ENCODE measurements at places on chromosomes 1 and 21.

- no peak for DNase-seq
Observed at GRCh38 chr1:35426097-35426586, 131.1 kb downstream of the KIAA0319L start.

DNA sequence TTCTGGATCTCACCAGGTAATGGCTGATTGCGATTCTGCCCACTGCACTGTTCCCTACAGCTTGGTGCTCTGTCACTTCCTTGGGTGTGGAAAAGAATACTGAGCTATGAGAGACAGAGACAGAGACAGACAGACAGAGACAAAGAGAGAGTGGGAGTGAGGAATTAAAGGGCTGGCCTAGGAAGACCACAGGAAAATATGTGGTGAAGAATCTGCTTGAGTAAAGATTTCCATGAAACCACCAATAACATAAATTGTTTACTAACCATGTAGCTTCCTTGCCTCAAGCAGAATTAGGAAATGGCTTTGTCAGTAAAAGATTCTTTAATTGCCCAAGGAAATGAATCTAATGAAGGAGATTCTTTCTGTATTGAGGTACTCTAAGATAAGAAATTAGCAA is 54.4 kb downstream of the MPZL1 start:
- DNase-seq, result no peak

DNA sequence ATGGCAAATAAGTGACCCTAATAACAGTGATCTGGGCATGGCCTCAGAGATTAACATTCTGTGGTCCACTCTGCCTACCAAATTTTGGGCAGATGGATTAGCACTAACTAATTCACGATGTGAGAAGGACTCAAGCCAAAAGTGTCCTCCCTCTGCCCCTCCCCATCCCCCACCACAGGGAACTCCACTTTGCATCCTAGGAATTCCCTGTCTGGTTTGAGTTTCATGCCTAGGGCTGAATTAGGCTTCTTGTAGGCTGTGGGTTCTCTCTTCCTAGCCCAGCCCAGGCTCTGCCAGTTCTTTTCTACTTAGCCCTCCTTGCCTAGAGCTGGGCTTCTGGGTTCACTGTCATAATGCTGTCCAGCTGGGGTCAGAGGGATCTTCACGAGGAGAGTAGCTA is 64.1 kb downstream of the ATP2B4 start:
- no peak for DNase-seq

DNA sequence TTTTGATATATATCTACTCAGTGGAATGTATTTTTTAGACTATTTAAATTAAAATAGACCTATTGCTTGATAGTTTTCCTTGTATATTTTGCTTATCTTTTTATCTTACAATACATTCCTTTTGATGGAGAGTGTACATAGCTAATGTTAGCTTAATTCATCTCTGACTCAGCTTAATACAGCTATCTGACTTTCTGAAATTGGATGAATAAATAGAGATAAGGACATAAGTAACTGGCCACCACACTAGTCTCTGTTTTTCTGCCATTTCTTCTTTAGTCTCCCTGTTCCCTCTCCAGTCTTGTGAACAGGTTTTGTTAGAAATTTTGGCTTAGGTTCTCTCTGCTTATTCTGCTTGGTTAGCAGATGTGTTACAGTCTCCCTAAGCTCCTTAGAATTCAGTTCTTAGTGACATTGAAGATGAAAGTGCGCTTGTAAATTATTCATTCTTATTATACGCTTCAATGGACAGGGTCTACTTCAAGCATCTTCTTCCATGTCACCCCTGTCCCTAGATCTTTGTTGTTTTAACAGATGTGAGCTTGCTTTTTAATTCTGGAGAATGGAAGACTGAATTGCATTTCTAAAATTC is 59.6 kb downstream of the XPR1 start:
- DNase-seq, result no peak

DNA sequence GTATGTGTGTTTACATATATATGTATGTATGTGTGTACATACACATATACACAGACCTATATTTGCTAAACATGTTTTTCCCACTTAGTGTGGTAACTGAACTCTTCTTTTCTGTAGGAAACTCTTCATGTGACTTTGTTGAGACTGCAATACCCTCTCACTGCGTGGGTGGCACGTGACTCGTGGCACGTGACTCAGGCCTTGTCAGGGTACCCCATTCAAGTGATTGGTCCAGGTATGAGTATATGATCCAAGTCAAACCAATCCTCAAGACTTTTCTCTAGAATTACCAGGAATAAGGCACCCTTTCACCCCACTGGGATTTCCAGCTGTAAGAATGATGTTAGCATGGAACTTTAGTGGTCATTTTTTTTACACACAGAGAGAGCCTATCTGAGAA is 149.2 kb upstream of the KCNK2 start:
- DNase-seq, result no peak

DNA sequence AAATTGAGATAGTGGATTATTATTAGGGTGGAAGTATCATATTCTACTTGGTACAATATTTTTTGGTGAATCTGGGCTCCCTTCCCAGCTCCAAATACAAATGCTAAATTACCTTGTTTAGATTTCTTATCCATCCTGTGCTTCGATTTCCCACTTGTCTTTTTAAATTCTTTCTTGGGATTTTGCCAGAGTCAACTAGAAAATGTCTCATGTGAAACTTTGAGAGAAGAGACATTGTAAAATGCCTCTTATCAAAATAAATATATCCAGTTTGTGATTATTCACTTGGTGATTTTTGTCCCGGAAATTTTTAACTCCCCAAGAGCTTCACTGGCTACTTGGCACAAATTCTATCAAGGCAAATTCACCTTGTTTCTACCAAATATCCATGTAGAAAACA is 202.0 kb downstream of the FMN2 start:
- DNase-seq, result no peak

DNA sequence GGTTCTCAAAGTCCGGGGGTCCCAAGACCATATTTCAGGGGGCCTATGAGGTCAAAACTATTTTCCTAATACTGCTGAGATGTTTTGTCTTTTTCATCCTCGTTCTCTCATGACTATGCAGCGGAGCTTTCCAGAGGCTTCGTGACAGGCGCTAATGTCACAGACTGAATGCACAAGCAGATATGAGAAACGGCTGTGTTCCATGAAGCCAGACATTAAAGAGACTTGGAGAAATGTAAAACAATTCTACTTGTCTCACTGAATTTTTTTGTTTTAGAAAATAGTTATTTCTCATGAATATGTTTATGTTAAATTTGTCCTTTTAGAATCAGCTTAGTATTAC is 10.3 kb downstream of the PIGP start:
- DNase-seq, result no peak

GRCh38 chr1:97461782-97462181 is 459.1 kb downstream of the DPYD start:
- no peak for DNase-seq

- DNase-seq, result no peak
Observed at GRCh38 chr1:19257178-19257914, 5.7 kb downstream of the MRTO4 start.

DNA sequence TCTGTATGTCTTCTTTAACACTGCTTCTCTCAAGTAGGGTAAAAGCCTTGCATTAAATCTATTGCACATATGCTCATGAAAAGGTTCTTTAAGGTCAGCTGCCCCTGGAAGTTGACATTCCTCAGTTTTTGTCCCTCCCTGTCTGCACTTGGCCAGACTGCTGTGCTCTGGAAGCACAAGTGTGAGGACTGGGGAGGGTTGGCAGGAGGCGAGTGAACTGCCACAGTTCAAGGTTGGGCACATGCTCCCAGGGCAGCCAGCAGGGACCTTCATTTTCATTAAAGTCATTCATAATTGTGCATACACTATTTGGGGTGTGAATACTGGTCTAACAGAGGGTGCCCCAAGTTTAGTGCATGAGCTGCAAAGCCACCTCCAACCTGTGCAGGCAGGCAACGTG is 10.9 kb upstream of the THEM5 start:
- DNase-seq, result no peak

DNA sequence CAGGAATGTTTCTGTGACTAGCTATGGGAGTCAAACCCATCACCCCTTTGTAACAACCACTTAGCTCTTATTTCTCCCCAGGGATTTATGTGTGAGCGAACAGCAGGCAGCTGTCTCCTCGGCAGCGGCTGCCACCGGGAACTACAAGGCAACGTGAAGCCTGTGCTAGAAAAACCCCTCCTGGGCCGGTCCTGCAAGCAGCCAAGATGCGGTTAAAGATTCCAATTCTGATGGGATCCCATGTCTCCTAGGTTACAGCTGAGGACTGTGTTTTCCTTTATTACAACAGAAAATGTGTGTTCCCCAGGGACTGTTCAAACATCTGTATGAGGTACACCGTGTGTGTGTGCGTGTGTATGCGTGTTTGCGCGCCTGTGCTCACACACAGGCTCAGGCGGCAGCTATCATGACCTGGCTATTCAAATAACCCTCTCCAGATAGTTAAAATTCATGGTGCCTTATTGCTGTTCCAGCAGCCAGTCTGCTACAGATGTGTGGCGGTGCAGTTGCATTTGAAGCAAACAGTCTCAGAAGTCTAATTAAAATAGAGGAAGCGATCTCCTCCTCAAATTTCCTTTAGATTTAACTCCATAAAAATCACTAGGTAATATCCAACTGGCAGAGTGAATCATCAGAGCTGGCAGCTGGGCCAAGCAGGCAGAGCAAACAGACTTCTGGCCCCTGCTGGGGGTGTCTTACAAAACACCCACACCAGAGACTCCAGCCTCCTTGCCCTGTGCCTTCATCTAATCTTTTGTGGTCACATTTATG is 68.0 kb downstream of the LMX1A start:
- no peak for DNase-seq

DNA sequence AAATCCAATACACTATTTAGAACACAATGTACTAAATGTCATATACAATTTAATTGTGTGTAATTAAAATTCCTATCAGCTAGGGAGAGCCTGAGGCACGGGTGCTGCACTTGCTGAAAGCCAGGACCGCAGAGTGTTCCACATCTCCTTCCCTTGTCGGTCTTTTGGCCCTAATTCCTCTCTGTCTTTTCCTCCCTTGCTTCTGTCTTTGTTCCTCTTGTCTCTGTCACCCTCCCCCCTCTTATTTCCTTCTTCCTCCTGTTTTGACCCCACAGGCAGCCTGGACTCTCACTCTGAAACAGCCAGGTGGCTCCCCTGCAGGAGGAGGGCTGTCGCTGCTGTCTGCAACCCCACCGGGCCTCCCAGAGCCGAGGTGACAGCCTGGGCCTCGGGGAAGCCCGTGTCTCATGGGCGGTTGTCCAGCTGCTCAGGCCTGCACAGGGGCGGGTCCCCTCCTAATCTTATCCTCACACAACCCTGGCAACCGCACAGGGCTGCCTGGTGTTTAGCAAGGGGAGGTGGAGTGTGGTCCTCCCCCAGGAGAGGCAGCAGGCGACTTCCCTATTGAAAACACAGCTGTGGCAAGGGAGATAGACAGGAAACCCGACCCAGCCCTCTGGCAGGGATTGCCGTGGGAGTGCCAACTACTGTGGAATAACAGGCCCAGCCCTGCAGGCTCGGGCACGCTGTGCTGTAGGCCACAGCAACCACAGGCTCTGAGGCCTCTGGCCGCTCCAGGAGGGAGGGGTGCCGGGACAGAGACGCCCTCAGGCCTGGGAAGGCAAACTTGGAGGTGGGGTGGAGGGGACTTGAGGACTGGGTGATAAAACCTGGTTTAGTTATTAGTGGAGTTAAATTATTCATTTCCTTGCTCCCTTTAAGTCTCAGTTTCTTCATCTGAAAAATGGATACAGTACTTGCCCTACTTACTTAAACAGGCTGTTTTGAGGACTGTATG is 68.8 kb upstream of the WDR26 start:
- no peak for DNase-seq

GRCh38 chr1:53057127-53057526 is 4.9 kb upstream of the PODN start:
- no peak for DNase-seq

GRCh38 chr1:115652236-115652788 is 10.5 kb downstream of the VANGL1 start:
- DNase-seq, result no peak

DNA sequence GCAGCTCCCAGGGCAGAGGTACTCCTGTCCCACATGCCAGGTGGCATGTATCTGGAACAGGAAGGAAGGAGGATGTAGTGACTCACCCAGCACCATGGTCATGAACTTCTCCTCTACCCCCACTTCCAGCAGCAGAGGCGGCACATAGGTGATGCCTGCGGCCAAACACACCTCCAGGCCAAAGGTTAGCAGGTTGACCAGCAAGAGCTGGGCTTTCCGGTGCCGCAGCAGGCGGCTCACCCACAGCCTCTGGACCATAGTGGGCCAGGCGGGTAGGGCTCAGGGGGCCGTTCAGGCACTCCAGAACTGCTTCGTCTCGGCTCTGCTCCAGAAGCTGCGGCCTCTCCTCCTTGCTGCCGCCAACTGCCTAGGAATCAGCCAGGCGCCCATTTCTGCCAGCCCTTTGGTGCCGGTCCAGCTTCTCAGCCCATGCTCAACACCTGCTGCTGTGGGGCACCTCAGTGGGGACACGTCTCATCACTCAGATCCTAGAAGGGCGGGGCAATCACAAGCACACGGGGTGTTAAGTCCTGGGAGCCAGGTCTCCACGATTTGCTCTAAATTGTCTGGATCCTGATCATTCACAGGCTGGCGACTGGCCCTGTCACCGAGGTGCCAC is 15.8 kb downstream of the SLC45A3 start:
- no peak for DNase-seq

- no peak for DNase-seq
Observed at GRCh38 chr1:27536767-27537166, 46.8 kb upstream of the WASF2 start.

GRCh38 chr1:164991763-164992314 is 364.7 kb downstream of the LMX1A start:
- no peak for DNase-seq

GRCh38 chr1:30194741-30195423 is 528.5 kb downstream of the MATN1 start:
- DNase-seq, result no peak

DNA sequence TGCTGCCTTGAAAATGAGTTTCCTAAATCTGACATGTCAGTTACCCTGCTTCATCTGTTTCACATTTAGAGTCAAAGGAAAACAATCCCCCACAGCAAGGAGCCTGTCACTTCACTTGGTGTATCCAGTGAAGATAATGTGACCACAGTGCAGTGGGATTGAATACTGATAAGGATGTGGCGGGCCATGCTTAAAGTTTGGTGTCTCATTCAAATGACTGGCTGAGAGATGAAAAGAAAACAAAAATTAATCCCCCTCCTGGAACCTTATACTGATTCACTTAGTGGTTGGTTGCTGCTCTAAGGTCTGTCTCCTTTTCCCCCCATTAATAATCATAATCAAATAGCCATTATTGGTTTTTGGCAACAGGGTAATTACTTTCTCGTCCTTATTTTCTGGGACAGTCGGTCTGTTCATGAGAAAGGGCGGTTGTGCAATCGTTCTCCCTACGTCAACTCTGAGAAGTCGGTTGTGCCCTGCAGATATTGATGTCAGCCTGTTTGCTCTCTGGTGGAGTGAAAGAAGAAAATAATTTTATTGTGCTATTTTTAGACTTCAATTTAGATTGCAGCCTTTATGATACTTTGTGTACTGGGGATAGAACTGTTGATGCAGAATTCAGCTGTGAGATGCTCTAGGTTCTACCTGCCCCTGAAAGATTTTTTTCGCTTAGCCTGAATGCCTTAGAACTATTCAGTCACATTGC is 360.2 kb downstream of the DISC1 start:
- no peak for DNase-seq
